ENCODE measurements at places on chromosomes 5 and 9. TPM values are rescaled to one million over a fixed set of nuclear protein-coding genes. Genes with fewer than 3 reads are reported as not detected.

IL7R gene
- total RNA-seq: 1,242 TPM

DNA sequence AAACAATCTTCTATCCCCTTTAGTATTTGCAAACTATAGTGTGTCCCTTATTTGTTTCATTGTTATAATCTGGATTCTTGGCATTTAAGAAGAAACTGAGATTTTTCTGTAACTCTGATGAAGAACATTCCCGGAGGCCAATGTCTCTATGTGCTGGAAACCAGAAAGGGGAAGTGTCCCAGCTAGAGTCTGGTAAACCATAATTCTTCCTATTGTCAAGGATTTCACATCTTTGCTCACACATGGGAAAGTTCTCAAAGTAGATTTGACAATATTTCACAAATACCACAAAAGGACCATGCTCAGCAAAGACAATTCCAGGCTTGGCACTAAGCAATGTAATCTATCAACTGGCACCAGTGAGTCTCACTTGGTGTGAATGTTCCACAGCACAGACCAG lies 146.8 kb downstream of the MUSK start:
- no peak for DNase-seq

DNA sequence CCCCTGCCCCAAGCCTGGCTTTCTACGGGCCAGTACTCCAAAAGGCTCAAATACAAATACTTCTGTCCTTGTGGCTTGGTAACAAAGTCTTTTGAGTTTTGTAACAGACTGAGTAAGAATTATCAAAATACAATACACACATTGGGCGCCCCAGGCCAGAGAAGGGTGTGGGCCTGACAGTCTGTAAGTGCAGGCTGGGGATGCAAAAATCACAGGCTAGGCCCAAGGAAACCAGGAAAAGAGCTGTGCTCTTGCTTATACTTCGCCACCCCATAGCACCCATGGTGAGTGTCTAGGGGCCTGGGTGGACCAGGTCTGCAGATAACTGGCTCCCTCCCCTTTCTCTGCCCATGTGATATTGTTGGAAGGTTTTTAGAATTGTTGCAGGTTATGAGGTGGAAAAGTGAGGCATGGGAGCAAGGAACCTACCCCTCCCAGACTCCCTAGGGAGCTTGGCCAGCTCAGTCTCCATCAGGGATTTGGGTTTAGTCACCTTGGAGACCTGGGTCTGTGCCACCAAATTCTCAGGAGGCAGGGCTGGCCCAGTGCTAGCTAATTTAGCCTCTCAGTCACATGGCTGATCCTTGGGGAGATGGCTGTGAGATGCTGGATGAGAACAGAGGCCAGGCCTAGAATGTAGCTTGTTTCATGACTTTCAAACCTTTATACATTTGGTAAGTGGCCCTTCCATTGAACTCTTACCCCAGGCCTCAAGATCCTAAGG lies 72.9 kb downstream of the TARS1 start:
- no peak for DNase-seq

GRCh38 chr5:124546643-124547042 lies 199.8 kb downstream of the ZNF608 start:
- DNase-seq: no peak
